Mammary epithelial cell (primary cell): ENCODE measurements at places on chromosomes 4 and X. TPM values are rescaled to one million over a fixed set of nuclear protein-coding genes. Genes with fewer than 3 reads are reported as not detected.

Gene LEF1
- 0.53 TPM for polyA plus RNA-seq

Gene DCAF4L1
- 0.07 TPM for polyA plus RNA-seq

Gene EIF2S3
- polyA plus RNA-seq = 91.3 TPM

- no peak for DNase-seq
These were observed 12.3 kb downstream of the UGDH start for GRCh38 chr4:39514888-39515401.

DNA sequence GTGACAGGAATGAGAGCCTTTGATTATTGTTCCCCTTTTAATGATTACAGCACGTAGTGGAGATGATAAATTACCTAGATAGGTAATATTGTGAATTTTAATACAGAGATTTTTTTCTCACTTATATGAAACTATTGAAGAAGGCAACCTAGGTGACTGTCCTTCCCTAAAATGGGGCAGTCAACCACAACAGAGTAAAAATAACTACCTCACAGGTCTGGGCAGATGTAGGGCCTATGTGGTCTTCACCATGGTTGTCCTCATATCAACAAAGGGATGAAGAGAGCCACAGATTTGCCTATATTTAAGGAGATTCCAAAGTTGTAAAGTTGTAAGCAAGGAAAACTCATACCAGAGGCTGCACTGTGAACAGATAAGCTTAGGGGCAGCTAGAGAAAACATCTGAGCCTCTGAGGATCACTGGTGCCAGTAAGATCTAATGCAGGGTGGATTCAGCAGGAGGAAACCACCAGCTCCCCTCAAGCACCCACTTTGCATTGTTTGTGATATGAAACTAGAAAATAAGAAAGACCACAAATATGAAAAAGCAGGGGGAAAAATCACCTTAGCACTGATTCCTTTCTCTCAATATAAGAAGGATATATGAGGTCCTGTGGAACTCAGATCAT, 547.9 kb upstream of the GALNTL6 start:
- no peak for DNase-seq

- no peak for DNase-seq
These were observed 526.0 kb downstream of the CFAP47 start for GRCh38 chrX:36445566-36445965.

GRCh38 chr4:139986106-139986505, 167.9 kb downstream of the MAML3 start:
- DNase-seq = no peak

DNA sequence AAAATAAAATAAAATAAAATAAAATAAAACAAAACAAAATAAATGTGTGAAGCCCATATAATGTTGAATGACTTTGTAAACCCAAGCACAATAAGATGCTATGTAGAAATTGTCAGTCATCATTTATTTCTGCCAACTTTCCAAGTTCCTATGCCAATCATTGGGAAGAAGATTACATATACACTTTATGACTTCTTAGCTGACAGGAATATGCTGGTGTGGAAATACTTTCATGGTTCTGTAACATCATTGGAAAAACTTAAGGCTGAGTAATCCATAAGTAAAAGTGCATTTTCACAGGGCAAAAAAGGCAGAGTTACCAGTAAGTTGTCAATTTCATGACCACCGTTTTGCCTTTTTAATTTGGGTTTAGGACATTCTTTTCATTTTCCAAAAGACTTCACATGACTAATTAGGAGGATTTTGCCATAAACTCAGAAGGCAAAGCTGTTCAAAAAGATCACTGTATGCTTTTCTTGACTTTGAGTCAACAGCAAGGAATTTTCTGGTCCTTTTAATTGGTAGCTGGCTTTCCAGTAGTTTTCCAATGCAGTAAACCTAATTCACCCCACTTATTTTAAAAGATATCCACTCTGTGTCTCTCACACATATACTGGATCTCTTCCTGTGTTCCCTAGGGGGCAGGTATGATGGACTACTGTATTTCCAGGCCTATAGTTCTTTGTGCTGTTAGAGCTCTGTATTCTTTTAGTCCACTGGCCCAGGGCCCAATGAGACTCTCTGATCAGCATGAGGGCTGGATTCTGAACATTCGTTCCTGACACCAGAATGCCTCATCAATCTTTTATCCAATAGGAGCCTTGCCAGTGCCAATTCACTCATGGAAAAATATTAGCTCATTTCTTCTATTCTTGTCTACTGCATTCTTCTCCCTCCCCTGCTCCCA, 26.2 kb upstream of the SCRG1 start:
- DNase-seq = no peak

- DNase-seq = peak; percentile 8
These were observed 5.5 kb upstream of the WFS1 start for GRCh38 chr4:6264225-6264540.

DNA sequence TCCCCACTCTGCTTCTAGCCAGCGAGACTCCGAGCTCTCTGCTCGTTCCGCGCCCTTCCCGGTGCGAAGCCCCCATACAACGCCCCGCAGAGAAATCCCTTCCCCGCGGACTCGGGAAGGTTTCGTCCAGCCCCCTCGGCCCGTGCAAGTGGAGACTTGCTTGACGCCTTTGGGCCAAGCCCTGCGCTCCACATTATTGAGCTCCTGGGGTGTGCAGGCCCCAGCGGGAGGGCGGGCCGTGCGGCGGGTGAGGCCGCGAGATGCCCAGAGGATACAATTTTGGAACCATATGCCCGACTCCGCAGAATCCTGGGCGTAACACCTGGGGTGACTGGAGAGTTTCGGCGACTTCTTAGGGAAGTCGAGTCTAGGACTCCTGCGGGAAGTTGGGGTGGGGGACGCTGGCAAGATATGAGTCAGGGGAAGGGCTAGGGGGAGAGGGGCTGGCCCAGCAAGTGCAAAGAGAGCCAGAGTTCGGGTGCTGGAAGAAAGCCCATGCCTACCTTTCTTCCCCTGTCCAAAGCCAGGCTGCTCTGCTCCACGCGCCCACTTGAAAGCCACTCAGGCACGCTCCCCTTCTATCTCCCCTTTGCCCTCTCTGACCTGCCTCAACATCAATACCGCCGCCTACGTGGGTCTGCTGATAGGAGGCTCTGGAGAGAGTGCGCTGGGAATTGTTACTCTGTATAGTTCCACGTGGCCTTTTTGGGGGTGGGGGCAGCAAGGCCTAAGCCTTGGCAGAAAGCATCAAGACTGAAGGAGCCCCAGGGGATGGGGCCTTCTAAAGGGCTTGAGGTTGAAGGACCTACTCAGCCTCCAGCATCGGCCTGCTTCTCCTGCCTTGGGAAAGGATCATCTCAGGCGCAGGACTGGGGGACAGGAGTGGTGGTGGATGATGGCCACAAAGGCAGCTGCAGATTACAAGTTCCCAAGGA, 1.2 kb upstream of the ELF4 start:
- peak; percentile 75 for DNase-seq

GRCh38 chr4:112076919-112077608, 68.2 kb upstream of the FAM241A start:
- DNase-seq = no peak
